ENCODE measurements at places on chromosomes 12 and 14.

DNA sequence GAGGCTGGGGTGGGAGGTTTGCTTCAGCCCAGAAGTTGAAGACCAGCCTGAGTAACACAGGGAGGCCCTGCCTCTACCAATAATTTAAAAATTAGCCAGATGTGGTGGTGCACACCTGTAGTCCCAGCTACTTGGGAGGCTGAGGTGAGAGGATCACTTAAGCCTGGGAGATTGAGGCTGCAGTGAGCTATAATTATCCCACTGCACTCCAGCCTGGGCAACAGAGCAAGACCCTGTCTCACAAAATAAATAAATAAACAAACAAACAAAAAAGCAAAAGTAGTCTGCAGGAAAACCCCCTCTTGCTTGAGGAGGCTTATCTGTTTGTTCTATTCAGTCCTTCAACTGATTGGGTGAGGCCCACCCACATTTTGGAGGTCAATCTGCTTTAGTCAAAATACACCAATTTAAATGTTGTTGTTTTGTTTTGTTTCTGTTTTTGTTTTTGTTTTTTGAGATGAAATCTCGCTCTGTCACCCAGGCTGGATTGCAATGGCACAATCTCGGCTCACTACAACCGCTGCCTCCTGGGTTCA, 24.9 kb upstream of the TXNRD1 start:
- no peak for DNase-seq

- DNase-seq = peak; percentile 72
Observed at GRCh38 chr14:39988939-39989338, 556.7 kb upstream of the FBXO33 start.

GRCh38 chr12:114665411-114666260, 18.3 kb downstream of the TBX3 start:
- no peak for DNase-seq

GRCh38 chr12:69833696-69834095, 8.7 kb downstream of the MYRFL start:
- DNase-seq = no peak

GRCh38 chr12:91098941-91099340, 12.4 kb downstream of the LUM start:
- peak; percentile 83 for DNase-seq

- DNase-seq = no peak
Observed at GRCh38 chr14:60884134-60884533, 96.7 kb downstream of the TRMT5 start.

GRCh38 chr12:49160399-49160798, 28.5 kb downstream of the TUBA1A start:
- DNase-seq = no peak

DNA sequence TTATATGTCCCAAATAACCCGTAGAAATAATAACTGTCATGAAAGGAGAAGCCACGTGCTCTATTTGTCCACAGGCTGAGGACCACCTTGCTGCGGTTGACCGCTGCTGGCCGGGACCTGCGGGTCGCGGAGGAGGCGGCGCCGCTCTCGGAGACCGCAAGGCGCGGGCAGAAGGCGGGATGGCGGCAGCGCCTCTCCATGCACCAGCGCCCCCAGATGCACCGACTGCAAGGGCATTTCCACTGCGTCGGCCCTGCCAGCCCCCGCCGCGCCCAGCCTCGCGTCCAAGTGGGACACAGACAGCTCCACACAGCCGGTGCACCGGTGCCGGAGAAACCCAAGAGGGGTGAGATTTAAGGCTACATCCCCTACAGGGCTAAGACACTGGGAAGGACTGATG, 21.0 kb downstream of the RPGRIP1 start:
- no peak for DNase-seq

DNA sequence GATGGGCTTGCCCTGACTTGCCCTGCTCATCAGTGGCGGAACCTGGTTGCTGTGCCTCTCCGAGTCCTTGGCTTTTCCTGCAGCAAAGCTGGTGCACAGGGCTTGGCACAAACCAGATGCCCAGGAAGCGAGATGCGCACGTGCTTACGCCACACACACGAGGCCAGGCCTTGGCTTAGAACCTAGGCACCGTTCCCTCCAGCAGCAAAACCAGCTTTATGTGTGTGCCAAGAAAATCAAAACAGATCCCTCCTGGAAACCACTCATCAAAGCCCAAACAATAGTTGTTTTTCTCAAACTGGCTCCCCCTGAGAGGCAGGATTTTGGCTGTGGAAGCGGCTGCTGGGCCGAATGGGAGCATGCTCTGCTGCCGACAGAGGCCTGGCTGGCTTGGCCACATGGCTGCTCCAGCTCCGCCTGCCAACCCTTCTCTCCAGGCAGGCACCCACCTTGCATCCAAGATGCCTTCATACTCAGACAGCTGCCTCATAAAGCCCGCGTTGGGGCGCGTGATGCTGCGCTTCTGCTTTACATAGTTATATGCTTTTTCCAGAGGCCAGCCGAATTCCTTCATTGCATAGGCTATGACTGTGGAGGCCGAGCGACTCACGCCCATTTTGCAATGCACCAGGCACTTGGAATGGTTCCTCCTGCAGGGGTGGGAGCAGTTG, 58.7 kb downstream of the SSH1 start:
- no peak for DNase-seq
